ENCODE measurements at places on chromosomes 12 and 14.

GRCh38 chr12:132888852-132889251 is 1.4 kb upstream of the CHFR start:
- no peak for DNase-seq

- no peak for DNase-seq
These were observed 7.3 kb upstream of the FAM234B start for GRCh38 chr12:13036881-13037280.

DNA sequence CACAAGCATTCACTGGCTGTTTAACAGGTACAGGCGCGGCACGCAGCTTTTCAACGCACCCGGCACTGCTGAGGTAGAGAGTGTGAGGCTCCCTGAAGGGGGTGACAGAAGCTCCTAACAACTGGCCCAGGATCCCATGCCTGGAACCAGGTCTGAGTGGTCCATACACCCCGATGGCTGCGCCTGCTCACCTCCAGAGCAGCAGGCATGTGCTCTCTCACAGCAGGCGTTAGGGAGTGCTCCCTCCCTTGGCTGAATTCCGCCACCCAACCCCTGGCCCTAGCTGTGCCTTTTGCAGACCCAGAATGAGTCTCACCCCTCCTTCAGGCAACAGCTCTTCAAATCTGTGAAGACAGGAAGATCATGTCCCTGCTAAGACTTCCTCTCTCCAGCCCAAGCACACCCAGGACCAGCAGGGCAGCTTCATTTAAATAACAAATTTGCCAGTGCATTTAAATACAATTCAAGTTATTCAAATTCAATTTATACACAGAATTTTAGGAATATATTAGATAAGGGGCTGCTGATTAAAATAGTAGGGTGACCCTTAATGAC is 86.0 kb downstream of the SETD3 start:
- DNase-seq: no peak

- DNase-seq: no peak
These were observed 23.6 kb downstream of the ZNF664 start for GRCh38 chr12:123996581-123996980.

DNA sequence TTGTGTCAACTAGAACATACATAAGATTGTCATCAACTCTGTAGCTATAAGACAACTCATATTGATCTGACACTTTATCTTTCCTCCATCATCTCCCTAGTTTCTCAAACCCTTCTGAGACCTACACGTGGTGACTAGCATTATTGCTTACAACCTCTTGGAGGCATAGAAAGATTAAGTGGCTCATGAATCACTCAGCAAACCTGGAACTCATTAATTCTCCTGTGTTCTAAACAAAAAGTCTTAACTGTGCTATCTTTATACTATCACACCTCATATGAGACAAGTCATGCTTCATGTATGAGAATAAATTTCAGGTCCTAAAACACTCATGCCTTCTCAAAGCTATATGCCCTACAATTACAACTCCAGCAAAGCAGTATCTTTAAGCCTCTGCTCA is 408.6 kb upstream of the SYT1 start:
- no peak for DNase-seq

DNA sequence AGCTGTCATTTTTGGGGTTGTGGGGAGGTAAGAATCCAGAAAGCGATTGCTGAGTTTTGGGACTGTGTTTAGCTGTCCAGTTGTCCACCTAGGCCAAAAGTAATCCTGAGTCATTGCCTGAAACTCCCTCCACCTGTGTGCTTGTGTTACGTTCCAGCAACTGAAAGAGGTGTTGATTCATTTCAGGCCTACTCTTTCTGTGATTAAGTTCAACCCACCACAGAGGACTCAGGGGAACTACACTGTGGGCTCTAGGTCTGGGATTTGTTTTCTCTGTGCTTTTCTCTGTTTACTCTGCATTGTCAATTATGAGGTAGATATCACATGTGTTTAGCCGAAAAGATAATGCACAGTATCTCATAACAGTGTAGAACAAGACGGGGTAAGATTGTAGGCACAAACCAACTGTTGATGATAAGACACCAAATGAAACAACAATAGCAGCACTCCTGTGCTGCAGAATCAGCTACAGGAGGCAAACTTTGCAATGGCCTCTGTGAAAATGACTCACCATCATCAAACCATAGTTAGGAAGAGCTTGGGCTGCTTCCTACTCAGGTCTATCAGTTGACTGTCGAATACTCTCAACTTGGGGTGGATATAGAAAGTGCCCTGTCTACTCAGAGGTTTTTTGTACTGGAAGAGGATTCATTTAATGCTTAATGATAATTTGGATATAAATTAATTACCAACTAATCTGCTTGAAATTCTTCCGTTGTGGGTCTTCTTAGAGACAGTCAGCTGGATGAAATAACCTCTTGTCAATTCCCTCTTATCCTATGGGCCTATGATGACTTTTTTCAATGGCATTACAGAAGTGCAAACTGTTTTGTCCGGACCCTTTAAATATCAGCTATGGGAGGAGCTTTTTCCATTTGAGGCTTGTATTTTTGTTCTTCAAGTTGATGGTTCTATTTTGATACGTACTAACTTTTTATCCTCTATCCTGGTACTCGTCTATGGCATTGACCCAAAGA is 385.9 kb downstream of the BMP4 start:
- no peak for DNase-seq

- no peak for DNase-seq
These were observed 87.7 kb downstream of the GLT1D1 start for GRCh38 chr12:128940974-128941373.

GRCh38 chr12:97229004-97229403 is 233.6 kb upstream of the RMST start:
- DNase-seq: no peak

DNA sequence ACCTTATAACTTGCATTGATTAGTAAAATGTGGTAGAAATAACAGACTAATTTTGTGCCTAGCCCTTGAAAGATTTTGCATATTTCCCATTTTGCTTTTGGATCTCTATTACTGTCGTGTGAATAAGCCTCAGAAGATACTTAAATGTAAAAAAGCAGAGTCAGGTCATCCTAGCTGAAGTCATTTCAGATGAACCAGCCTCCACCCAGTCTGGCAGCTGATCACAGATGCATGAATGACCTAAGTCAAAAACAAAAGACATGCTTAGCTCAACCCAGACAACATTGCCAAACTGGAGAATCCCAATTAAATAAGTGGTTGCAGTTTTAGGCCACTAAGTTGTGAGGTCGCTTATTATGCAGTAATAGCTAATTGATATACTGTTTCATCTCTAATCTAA is 349.9 kb downstream of the C12orf50 start:
- no peak for DNase-seq

DNA sequence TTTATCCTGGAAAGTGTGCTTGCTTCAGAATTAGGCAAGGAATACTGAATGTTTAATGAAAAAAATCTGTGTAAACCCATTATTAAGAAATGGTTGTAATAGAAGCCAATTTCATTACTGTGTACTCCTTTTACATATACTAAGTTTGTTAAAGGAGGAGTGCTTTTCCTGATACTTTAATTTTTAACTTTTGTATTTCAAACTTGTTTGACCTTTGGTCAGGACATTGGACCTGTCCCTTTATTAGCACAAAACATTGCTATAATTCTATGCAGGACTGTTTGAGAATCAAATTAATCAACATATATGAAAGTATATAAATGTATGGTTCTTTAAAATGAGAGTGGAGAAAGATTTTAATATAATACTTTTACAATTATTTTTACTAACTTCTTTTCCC is 659.6 kb downstream of the TMTC2 start:
- no peak for DNase-seq

DNA sequence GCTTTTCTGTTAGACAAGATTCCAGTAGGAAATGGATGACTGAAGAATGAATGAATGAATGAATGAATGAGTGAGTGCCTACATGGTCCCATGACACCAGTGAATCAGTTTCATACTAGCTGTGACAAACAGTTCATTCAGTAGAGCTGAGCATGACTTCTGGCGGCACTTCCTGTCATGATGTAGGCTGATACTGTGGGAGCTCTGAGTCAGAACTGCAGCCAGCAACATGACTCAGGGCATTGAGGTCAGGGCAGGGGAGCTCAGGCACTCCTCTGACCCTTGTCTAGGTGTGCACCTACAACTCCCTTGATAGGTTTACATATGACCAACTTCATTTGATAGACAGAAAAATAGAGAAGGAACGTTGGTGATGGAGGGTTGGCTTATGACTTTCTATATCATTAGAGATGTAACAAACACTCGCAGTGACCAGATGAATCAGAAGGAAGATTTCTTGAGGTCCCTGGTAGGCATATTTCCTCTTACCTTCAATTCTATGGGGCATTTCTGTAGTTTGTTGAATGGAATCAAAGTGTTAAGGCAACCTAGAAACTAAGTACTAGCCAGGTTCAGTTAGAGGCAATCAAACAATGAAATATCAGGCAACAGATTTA is 139.3 kb upstream of the ARHGAP5 start:
- peak; percentile 95 for DNase-seq

GRCh38 chr14:98234208-98234607 is 1037.8 kb downstream of the BCL11B start:
- DNase-seq: peak; percentile 89

GRCh38 chr12:19992311-19992710 is 376.0 kb upstream of the PDE3A start:
- no peak for DNase-seq

DNA sequence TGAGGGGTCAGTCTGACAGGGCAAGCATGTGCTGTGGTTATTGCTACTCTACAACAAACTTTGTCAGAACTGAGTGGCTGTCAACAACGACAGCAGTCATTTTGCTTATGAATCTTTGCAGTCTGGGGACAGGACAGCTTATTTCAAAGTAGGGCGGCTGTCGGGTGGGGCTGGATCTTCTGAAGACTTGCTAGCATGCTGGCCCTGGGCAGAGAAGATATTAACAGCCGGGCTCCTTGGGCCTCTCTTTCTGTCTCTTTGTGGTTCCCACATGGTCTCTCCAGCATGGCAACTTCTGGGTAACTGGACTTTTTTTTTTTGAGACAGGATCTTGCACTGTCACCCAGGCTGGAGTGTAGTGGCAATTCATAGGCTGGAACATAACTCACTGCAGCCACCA is 33.9 kb upstream of the ALDH2 start:
- DNase-seq: no peak

DNA sequence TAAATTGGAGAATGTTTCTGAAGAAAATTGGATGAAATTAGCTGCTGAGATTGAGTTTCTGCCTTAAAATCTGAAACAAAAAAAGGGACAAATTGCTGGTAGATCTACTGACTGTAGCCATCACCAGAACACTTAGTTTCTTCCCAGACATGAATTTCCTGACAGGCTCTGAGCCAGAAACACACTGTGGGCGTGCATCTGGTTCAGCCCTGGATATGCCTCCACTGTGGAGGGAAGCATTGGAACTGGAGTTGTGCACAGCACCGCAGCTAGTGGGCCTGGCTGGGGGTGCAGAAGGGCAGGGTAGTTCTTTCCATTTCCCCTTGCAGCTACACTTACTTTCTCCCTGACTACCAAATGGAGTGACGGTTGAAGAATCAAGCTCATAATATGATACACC is 31.2 kb downstream of the CREBL2 start:
- no peak for DNase-seq

- no peak for DNase-seq
These were observed 354.2 kb upstream of the ATP2B1 start for GRCh38 chr12:90062799-90063198.

DNA sequence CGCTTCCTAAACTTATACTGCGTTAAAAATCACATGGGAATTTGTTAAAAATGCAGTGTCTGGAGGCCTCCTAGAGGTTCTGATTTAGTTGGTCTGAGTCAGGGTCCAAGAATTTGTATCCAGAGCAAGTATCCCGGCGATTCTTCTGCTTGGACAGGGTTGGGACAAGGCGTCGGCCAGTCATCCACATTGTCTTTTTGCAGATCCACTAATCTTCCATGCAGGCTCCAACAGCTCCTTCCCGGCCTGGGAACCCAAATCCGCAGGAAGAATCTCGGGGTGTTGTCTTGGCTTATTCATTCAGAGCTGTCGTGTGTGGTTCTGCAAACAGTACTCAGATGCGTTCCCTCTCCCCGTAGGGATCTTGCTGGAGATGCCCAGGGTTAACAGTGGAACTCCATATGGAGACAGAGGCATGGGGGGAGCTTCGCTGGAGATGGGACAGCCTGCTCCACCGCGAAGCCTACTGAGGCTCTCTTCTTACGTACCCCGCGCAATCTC is 25.3 kb downstream of the GPRC5D start:
- DNase-seq: no peak

DNA sequence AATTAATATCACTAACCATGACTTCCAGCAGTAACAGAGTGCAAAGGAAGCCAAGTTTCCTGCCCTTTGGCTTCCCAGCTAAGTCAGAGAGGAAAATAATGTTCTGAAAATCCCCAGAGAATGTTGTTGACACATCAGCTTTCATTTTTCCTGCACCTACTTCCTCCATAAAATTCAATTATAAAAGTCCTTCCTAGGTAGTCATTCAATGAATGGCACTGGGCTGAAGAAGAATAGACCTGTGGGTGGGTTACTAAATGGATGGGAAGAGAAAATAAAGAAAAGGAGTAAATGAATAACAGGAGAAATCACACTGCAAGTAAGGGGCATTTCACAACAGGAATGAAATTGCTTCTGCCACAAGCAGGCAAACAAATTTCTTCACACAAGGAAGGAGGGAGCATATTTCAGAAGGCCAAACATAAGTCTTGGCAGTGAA is 73.2 kb upstream of the MDM1 start:
- no peak for DNase-seq

GRCh38 chr14:65237941-65238340 is 135.6 kb upstream of the MAX start:
- no peak for DNase-seq

DNA sequence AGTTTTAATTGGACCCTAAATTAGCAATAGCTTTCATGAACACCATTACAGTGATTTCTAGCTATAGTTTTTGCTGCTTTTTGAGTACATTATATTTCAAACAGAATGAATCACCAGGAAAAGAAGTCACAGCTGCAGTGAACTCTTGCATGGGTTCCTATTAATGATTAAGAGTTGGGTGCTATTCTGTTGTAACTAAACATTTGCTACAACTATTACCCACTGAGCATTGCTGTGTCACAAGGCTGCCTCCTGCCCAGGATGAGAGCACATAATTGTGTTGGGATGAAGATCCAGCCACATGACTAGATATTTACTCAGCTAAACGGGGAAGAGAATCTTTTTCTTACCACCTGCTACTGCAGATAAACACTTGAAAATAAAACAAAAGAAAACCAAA is 152.7 kb downstream of the GXYLT1 start:
- DNase-seq: no peak

DNA sequence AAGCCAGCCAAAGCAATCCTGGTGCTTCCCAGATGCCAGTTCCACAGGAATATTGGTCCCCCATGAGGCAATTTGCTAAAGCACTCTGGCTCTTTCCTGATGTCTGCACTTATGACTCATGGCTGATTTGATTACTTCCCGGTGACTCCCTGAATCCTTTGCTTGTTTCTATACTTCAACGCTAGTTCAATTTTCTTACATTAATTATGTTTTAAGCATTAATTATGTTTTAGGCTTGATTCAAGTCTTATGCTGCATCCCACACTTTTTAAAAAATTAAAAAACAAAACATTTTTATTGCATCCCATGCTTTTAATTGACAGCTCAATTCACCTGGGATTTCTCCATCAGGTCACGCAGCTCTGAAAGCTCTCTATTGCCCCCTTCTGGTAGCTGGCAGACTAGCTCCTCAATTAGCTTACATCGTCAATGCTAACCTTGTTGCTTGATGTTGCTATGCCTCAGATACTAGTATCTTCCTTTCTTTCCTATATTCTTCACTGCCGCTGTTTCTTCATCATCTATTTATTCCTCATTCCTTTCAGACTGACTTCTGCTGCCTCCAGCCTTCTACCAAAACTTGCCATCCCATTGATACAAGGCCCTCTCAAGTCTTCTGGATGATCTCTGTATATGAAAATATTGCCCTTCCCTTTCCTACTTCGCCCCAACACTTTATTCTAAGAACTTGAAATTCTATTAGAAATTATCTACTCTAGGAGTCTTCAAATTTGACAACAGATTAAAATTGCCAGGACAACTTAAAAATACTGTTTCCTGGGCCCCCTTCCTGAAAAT is 32.0 kb downstream of the TSHR start:
- DNase-seq: peak; percentile 81
